ENCODE measurements at places on chromosomes 16 and 17. TPM values are rescaled to one million over a fixed set of nuclear protein-coding genes. Genes with fewer than 3 reads are reported as not detected.
A peak's percentile ranks its signal among the peaks of the same experiment; 100 is the strongest.

TM4SF5 gene
- not detected for total RNA-seq

ICAM2 gene
- total RNA-seq, result 7.3 TPM

CA5A gene
- total RNA-seq, result not detected

ASPA gene
- 0.46 TPM for total RNA-seq

SYNGR3 gene
- total RNA-seq, result 16.1 TPM

SETD1A gene
- total RNA-seq, result 29.1 TPM

ALOX15B gene
- 108 TPM for total RNA-seq

LPCAT2 gene
- total RNA-seq, result 13.6 TPM

GUCY2D gene
- total RNA-seq, result 1.8 TPM

DNA sequence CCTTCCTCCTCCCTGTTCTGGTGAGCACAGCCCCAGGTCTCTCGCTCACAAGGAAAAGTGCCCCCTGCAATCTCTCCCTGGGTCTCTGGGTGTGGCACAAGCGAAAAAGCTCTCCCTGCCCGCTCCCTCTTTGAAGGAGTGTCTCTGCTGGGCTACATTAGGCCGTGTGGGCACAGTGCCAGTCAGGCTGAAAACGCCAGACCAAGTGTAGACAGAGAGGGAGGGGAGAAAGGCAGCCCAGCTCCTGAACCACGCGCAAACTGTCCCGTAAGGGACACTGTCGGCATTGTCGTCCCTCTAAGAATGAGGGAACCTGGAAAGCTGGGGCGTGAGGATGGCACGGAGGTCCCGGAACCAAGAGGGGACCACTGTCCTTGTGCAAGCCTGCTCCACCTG is 3.9 kb downstream of the SMIM5 start:
- no peak for DNase-seq

- DNase-seq, result no peak
Observed at GRCh38 chr17:16148596-16148995, 66.7 kb downstream of the NCOR1 start.

DNA sequence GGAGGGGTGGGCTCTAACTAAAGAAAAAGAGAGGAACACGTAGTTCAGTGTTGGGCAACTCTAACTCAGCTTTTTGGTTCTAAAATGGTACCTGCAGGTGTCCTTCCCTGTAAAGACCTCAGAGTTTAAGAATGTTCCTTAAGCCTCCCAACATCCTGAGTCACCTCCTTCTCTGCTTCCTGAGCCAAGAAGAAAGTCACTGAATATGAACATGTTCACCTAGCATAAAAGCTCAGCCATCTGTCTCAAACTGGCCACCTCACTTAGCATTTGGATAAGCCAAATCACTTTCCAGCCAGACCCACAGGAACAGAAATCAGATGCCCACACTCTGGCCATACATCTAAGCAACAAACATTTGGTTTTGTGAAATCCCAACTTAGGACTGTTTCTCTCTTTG is 3.7 kb downstream of the TMEM98 start:
- no peak for DNase-seq

DNA sequence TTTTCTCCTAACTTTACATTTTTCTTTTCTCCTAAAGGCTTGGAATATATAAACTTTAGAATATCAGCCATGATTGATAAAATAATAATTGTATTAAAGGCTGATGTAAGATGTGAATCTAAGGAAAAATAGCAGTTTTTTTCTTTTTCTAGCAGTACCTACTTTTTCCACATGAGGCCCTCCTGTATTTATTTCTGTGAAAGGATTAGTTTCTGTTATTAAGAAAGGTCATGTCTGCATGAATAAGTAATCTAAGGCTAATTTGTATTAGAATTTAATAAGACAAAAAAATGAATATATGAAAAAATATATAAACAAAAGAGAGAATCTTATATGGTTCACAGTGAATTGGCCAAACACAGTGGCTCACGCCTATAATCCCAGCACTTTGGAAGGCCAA is 85.3 kb downstream of the STXBP4 start:
- no peak for DNase-seq

DNA sequence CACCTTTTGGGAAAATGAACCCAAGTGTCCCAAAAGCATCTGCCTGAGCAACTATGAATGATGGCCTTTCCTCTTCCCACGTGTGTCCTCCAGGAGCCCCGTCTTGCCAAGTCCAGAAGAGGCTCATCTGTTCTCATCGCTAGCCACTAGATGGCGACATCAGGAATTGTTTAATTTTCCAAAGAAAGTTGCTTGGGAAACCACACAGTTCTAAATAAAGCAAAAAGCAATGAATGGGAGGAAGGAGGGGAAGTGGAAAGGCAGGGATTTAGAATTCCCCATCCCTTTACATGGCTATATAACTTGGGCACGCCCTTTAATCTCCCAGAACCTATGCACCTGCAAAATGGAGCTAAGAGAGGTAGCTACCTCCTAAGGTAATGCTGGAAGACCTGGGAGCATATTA is 9.0 kb upstream of the CDH5 start:
- peak; percentile 36 for DNase-seq

- no peak for DNase-seq
Observed at GRCh38 chr16:69691980-69692911, 34.1 kb downstream of the NQO1 start.

DNA sequence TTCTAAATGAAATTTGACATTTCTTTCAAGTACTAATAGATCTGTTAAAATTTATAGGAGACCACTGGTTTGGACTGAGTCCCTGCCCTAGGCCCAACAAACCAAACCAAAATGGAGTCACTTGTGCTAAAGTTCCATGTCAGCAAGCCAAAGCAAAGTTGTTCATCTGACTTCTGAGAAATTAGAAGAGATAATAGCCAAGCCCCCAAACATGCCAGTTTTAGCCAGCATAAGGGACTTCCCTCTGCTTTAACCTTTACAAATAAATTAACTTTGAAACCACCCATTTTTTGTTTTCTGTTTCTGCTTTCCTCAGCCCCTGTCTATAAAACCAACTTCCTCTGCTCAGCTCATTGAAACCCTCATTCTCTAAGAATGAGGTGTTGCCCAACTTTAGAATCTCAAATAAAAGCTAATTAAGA is 18.9 kb downstream of the CDR2 start:
- DNase-seq, result no peak

- DNase-seq, result peak; percentile 24
Observed at GRCh38 chr17:27456681-27457359, 572 bp downstream of the KSR1 start.

DNA sequence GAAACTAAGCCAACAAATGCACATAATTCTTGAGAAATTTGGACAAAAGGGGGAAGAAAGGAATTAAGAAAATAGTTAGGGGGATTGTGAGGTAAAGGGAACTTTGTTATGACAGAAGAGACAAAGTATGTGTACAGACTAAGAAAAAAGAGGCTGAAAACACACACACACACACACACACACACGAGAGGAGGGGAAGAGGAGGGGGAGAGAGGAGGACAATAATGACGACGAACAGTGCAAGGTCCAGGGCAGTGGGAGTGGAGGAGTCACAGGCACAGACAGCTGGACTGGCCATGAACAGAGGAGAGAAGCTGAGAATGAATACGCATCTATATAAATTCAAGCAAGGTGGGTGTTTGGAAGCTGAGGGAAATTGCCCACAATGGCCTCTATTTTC is 44.6 kb downstream of the MARVELD3 start:
- no peak for DNase-seq

DNA sequence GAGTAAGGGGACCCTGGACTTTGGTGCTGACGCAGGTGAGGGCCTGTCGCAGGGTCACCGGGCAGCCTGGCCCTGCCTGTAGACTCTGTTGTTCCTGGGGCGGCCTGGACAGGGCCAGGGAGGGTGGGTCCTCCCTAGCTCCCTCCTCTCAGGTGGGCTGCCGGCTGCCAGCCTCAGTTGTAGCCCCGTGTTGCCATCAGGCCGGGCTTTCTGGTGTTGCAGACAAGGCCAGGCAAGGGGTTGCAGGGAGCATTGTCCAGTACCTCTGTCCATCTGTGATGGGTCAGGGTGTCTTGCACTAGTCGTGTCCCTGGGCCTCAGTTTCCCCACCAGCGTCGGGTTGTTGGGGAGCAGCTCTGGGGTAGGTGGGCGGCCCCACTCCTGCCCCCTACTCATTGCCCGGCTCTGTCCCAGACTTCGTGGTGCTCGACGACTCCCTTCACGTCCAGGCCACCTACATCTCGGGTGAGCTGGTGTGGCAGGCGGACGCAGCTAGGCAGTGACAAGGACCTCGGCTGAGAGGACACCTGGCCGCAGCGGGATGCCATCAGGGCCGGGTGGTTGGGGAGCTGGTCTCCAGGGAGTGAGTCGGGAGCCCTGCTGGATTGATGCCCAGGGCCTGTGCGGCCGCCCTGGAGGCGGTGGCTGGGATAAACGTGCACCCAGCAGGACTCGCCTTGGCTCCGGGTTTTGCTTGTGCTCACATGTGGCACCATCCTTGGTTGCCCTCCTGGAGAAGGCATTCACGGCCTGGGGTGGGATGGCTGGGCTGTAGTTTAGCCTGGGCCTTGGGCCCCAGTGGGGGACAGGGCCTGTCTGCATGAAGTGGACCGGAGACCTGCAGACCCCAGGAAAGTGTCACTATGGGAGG is 1.9 kb downstream of the CEMP1 start:
- no peak for DNase-seq

- DNase-seq, result peak; percentile 79
Observed at GRCh38 chr17:31052187-31052889, 42.4 kb upstream of the NF1 start.

DNA sequence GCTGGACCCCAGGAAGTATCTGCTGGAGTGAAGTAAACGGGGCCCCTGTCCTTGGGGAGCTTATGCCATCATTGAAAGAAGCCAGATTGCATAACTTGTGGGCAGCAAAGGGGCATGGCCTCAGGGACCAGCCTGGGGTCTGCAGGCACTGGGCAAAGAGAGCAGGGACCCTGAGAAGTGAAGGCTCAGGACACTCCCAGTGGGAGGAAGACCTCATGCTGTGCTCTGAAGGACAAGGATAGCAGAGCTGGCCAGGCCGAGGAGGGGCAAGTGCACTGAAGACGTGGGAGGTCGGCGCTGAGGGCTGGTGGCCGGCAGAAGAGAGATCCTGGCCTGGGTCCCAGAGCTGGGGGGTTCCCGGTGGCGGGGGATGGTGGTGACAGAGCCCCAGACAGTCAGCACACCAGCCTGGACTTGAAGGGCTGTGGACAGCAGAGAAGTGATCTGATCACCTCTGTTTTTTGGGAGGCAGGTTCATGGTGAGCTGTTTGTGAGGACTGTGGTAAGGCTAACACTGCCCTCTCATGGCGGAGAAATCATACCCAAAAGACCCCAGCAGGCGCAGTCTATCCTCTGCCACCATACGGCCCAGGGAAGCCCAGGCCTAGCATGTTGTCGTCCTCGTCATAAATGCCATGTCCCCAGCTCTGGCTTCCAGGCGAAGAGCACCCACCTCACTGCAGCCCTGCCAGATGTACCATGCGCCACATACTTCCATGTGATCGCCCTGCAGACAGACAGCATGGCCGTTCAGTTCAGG is 7.1 kb upstream of the CNP start:
- no peak for DNase-seq

DNA sequence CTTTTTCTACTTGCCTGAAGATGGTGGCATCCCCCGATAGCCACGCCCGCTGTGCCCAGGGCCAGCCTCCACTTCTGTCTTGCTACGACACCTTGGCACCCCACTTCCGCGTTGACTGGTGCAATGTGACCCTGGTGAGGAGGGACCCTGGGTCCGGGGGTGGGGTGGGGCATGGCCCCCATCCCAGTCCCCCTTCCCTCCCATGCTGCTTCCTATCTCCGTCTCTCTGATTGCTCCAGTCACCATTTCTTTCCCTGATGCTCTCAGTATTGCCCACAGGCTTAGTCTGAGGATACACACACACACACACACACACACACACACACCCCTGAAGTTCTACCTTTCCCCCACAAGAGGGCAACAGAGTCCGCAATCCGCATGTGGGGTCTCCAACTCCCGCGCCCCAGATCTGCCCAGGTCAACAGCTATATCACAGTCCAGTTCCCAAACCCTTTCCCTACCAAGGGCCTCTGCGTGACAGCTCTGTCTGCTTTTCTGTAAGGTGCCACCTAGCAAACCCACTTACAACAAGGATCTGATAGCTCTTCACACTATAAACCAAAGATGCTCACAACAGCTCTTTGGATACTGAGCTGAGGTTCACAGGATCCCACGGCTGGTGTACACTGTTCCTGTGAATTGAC is 3.4 kb downstream of the SGCA start:
- DNase-seq, result no peak

DNA sequence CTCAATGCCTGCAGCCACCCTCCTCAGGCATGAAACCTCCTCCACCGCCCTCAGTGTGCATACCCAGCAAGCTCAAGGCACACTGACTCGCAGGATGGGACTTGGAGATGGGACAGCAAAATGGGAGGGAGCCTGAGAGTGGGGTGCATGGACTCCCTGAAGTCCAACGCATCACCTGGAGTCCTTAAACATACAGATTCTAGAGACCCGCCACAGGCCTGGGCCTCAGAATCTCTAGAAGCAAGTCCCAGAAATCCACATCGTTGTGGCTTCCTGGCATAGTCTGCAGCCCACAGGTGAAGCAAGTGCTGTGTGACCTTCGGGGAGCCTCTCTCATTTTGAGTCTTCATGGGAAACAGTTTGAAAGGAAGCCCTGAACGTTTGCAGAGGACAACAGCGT is 3.6 kb upstream of the TBX21 start:
- DNase-seq, result no peak

- DNase-seq, result peak; percentile 44
Observed at GRCh38 chr17:58710948-58711552, 18.6 kb downstream of the RAD51C start.

DNA sequence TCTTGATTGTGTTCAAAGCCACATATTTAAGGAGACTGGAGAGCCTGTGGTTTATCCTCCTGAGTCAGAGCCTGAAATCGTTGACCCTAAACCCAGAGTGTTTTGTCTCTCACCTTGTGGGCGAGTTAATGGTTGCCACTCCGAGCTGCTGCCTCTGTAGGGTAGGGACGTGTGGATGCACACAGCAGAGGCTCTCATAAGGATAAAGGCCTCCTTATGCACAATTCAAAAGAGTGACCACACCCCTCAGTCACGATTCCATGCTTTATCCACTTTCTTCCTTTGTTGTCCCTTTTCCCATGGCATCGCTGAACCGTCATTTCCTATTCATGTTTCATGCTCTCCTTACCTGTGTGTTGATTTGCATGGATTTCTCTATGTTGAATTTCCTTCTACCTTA is 805.0 kb upstream of the RBFOX1 start:
- no peak for DNase-seq

DNA sequence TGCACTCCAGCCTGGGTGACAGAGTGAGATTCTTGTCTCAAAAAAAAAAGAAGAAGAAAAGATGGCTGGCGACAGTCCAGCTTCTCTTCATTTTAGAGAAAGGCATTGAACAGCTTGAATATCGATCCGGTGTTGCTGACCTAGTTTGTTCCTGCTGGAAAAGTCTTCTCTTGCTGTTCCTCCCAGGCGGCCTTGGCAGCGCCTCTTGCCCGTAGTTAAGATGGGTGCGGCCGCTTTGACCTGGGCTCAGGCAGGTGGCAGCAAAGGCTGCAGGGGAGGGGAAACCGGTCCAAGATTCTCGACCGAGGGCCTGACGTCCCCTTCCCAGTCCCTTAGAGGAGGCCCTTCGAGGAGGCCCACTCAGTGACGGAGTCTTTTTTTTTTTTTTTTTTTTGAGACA is 3.8 kb upstream of the ZNF764 start:
- DNase-seq, result no peak

DNA sequence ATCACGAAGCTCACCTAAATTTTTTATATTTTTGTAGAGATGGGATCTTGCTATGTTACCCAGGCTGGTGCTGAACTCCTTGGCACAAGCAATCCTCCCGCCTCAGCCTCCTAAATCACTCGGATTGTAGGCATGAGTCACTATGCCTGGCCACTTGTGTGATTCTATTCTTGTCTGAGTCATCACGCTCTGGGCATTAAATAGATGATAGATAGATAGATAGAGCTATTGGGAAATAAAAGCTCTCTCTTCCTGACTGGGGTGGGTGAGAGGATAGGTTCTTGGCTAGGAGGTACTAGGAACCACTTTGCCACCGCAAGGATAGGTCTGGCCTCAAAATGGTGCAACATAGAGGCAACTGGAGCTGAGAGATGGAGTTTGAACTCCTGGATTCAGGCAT is 21.4 kb upstream of the CACNG3 start:
- no peak for DNase-seq
